ENCODE measurements at places on chromosomes 16 and 17.

GRCh38 chr17:14332331-14332730 is 31.4 kb downstream of the HS3ST3B1 start:
- DNase-seq: no peak

DNA sequence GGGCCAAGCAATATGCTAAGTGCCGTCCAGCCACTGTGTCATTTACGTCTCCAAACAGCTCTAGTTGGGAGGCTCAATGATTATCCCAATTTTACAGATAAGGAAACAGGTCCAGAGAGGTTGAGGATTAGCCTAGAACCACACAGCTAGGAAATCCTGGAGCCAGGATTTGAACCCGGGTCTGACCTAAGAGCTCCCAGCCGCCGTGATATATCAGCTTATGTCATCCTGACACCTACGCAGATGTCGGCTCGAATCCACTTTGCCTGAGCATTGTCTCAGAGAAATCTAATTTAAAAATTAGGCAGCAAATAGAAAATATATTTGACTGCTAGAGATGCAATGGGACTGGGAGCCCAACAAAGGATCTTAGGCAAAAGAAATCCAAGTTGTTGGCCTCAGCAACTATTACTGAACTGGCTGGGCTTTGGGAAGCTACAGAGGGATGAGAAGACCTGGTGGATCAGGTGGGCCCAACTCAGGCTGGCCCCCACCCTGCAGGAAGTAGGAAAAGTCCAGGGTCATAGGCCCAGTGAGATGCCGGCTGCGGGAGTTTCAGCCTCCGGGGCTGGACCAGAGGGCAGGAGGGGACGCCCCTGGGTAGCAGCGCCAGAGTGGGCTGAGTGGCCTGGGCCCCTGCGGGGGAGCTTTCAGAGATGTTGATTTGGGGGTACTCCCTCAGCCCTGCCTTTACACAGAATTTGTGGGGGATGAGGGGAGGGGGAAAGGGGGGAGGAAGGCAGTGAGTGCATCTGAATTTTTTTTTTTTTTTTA is 35.1 kb upstream of the IL21R start:
- peak; percentile 65 for DNase-seq

DNA sequence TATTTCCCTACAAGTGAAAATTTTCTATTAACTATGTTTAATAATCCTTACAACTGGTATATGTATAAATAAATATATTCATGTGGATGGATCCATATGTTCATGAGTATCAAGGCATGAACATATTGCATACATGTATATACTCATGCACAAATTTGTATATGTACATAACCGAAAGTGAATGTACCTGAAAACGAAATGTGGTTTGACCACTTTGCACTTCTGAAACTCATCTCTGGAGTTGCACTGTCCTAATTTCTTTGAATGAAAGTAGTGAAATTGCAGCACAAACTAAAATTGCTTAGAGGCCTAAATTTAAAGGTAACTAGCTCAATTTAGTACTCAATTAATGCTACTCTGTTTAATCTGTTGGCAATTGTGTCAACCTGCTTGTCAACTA is 27.4 kb upstream of the GNAO1 start:
- DNase-seq: no peak

DNA sequence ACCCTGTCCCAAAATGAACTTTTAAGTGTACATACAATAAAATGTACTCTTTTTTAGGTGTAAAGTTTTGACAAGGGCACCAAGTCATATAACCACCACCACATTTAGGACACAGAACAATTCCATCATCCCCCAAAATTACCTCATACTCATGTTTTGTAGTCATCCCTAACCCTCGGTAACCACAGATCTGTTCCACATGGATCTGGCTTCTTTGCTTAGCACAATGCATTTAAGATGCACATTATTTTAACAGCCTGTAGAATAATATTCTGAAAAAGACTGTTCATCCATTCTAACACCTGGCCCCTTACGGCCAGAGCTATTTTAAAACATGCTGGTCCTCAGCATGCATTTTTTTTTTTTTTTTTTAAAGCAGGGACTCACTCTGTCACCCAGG is 25.2 kb upstream of the CFAP20 start:
- DNase-seq: no peak

DNA sequence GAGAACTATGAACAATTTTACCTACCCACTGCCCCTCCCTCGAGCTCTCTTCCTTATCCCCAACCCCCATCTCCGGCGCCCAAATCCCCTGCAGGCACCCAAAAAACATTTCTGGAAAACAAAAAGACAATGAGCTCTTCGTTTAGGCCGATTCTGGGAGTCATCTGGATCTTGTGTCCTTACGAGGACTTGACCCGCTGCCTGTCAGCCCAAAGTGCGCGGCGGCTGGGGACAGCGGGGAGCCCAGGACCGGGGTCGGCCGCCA is 524 bp downstream of the STRADA start:
- no peak for DNase-seq

DNA sequence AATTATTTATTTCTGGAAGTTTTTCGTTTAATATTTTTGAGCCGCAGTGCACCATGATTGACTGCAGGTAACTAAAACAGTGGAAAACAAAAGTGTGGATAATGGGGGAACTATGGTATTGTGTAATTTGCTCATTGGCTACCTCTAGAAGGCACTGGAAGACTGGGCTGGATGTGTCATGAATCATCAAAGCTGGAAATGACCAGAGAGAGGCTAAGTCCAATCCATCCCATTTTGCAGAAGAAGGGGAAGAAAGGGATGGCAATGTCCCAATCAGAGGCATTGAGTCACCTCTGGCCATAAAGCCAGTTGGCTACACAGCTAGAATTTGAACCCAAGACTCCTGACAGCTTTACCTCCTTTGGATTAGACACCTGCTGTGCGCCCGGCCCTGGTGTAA is 29.3 kb downstream of the GLP2R start:
- no peak for DNase-seq

GRCh38 chr17:45225051-45225700 is 3.5 kb downstream of the FMNL1 start:
- peak; percentile 73 for DNase-seq

- no peak for DNase-seq
Observed at GRCh38 chr16:17654571-17654970, 183.8 kb upstream of the XYLT1 start.

DNA sequence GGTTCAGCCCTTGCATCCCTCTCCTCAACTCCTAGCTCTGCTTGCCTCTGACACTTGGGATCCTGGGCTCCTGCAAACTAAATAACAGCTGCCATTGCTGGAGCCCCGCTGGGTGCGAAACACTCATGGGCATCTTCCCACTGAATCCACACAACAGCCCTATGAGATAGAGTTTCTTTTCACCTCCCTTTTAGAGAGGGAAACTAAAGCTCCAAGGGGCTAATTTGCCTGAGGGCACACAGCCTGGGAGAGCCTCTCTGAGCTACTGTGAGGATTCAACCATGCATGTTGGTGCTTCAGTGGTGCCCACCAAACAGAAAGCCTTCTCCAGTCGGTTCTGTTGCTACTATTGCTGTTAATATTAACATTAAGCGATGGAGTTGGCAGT is 4.0 kb downstream of the ACBD4 start:
- no peak for DNase-seq

DNA sequence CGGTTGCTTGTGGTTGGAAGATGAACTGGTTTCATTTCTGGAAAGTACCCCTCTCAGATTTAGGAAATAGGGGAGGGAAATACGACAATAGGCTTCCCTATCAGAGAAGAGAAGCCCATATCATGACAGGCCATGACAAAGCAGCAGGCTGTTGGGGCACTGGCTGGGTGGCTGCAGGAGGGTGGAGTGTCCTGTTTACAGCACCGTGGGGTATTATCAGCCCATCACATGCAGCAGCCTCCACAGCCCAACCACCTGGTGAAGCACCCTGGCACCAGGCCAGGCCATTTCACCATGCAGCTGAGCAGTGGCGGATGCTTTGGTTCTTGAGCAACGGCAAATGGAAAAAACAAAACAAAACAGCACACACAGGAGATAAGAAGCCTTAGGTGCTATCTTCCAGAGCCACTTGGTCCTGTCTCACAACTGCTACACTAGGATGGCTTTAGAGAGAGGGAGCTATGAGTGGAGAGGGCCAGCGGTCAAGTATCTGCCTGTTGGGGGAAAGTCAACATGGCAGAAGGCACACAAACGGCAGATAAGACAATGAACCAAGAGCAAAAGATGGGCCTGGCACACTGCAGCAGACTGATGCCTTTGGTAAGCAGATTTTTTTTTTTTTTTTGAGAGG is 24.2 kb downstream of the FAM117A start:
- peak; percentile 85 for DNase-seq

DNA sequence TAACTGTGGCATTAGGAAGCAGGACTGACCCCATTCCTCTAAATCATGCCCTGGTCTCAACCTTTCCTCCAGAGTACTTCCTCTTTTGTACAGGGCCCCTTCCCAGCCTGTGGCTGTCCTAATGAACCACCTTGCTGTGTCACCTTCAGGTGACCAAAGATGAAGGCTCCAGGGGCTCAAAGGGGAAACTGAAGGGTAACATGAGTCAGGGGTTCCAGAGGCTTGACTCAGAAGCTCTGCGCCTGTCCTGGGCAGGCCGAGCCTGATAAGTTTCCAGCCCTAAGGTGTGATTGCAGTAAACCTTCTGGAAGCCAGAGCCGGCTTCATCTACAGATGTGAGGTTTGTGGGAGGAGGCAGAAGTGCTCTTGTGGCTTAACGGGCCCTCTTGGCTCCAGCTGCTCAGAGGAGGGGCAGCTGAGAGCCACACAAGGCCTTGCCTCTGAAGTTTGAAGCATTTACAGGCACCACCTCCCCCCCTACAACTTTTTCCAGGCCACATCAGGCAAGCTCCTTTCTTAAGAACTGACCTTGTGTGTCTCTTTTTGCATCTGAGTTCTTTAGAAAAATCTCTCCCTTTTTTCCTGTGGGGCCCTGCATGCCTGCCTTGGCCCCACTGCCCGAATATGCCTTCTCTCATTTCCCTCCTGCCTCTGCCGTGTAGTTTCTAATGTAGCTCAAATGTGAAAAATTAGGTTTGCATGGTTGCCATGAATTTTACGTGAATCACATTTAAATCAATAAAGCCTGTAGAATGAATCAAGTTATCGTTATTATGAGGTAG is 149.9 kb downstream of the CLEC16A start:
- DNase-seq: peak; percentile 86

DNA sequence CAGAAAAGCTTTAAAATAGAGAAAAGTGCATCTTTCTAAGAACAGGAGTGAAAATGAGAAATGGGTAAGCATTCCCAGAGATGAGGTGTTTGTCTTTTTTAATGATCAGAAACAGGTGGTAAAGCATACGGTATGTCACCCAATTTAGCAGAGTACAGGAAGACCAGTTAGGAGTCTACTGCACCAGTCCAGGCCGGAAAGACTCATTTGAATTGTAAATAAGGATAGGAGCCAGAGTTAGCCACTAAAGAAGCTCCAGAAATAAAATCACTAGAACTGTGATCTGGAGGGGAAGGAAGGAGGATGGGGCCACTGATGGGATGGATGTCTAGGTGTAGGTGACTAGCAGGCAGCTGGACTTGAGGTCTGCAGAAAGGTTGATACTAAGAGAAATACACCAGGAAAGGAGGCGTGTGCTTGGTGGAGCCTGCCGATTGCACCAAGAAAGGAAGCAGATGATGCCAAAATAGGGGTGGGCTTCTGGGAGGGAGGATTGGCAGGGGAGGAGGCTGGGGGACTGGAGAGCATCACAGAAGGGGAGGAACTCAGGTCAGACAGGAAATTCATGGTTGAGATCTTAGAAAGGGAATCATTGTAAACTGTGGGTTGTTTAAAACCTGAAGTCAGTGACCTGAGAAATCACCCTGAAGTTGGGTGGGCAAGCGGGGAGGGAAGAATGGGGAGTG is 8.1 kb upstream of the NAT9 start:
- DNase-seq: no peak

- no peak for DNase-seq
Observed at GRCh38 chr16:8852534-8852933, 16.3 kb downstream of the CARHSP1 start.

DNA sequence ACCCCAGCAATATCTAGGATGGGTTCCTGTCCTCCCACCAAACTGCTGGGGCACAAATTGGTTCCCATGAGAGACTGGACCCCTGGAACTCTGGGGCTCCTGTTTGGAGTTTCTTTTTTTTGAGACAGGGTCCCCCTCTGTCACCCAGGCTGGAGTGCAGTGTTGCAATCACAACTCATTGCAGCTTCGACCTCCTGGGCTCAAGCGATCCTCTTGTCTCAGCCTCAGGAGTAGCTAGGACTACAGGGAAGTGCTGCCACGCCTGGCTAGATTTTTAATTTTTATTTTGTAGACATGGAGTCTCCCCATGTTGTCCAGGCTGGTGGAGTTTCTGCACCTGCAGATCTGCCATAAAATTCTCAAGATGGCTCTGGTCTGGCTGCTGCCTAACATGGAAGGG is 56.3 kb upstream of the BRD7 start:
- no peak for DNase-seq
